Activated CD4-positive, alpha-beta T cell treated with anti-CD3 and anti-CD28 coated beads for 4 hours (primary cell): ENCODE measurements at places on chromosomes 5 and 9.

GRCh38 chr5:72288924-72289323, 31.1 kb downstream of the MRPS27 start:
- no peak for DNase-seq

DNA sequence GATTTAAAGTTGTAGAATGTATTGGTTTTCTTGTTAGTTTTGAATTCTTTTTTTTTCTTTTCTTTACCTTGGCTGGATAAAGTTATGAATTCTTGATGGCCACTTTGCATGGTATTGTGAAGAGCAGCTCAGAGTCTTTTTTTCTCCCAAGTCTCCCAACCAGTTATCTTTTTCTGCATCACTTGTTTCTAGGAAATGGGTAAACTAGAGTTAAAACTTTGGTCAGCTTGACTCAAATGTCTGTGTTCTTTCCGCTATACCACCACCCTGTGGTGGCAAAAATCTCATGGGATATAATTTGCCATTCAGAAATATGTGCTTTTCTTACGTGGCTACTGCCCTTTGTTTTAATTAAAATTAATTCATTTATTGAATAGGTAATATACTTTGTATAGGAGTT, 113.2 kb downstream of the UNC13B start:
- DNase-seq = no peak

DNA sequence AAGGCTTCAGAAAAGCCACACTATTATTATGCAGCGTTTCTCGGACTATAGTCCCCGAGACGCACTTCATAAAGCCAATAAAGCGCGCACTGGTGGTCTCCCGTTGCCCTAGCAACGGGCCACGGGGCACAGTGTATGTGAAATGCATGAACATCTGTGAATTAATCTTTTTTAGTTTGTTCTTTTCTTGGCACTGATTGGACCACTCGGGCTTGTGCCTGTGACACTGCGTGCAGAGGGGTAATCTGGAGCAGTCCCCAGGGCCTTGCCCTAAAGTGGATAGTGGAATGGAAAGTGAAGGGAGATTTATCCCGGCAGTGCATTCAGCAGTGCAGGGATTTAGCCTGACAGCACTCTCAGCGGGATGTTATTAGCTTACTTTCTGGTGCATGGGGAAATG, 92.1 kb downstream of the TLE4 start:
- no peak for DNase-seq

GRCh38 chr9:36603006-36603405, 30.3 kb downstream of the MELK start:
- no peak for DNase-seq

GRCh38 chr5:1208743-1209488, 7.5 kb downstream of the SLC6A19 start:
- no peak for DNase-seq

DNA sequence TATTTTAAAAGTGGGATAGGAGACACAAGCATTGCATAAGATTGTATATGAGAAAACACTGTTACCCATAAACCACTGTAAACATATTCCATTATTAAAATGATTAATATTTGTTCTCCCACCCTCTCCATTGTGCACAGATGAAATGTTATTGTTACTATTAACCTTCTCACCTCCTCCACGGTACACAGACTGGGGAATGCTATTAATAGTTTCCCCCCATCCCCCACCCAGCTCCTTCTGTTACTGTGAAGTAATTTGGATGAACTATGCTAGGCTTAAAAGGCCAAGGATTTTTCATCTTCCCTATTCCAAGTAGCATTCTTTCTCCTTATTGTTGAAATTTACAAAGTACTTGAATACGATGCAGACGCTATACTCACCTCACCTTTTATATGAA, 91.4 kb downstream of the JAKMIP2 start:
- no peak for DNase-seq

- no peak for DNase-seq
These were observed 39.7 kb upstream of the HSD17B4 start for GRCh38 chr5:119412279-119413227.

DNA sequence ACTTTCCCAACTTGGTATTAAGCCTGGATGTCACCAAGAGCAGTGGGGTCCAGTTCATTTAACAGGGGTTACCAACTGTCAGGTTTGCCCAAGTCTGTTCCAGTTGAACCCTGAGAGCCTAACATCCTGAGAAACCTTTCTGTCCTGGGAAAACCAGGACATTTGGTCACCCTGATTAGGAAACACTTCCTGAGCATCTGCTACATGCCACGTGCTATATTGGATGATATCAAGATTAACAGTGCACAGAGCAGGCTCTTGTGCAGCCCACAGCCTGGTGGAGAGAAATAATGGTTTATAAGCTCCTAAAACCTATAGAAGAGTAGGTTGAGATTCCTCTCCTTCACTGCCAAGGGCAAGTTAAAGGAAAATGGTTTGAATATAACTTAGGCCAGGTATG, 102.9 kb upstream of the RAD23B start:
- DNase-seq = no peak

GRCh38 chr9:86676396-86676795, 270.9 kb downstream of the GAS1 start:
- DNase-seq = no peak

DNA sequence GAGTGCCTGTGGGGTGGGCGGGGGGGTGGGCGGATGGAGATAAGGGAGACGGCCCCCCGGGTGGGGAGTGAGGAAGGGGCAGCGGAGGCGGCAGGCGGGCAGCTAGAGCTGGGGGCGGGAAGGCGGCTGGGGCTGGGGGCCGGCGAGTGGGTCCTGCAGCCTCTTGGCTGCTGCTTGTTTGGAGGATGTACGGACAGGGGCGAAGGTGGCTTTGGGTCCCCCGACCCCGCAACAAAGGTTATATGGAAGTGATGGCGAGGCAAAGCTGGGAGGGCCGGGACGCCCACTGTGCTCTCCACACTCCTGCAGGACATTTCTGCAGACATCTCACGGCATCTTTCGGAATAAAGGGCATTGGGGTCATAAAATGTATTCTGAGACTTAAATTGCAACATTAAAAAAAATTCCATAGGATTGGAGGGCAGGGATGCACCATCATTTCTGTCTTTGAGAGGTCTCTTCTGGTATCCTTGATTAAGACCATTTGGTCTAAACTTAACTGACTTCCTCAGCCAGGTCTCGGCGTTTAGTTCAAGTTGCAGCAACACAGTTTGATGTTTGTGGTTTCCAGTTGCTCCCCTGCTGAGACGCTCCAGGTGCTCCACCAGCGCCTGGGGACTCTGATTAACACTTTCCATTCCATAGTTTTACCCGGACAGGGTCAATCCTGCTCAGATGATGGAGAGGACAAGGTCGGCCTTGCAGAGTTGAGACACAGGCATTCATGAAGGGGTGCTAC, 101.6 kb upstream of the SSBP2 start:
- no peak for DNase-seq

- no peak for DNase-seq
These were observed 90.1 kb upstream of the DMRT1 start for GRCh38 chr9:751137-752051.

- DNase-seq = no peak
These were observed 347.9 kb upstream of the SEMA6A start for GRCh38 chr5:116922532-116922931.

- no peak for DNase-seq
These were observed 130.9 kb upstream of the SLC30A5 start for GRCh38 chr5:68962757-68963484.

DNA sequence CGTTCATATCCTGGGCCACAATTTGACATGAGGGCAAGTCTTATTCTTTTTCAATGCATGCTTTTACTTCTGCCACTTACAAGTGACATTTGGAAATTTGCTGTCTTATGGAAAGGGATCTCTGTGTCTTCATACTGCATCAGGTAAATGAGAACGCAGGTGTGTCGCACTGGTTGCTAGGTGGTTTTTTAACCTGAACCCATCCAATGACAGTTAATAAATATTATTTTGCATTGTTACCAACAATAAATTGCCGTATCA, 1.1 kb downstream of the ADAMTS16 start:
- no peak for DNase-seq

- no peak for DNase-seq
These were observed 869.4 kb upstream of the CDH6 start for GRCh38 chr5:30324083-30324482.

DNA sequence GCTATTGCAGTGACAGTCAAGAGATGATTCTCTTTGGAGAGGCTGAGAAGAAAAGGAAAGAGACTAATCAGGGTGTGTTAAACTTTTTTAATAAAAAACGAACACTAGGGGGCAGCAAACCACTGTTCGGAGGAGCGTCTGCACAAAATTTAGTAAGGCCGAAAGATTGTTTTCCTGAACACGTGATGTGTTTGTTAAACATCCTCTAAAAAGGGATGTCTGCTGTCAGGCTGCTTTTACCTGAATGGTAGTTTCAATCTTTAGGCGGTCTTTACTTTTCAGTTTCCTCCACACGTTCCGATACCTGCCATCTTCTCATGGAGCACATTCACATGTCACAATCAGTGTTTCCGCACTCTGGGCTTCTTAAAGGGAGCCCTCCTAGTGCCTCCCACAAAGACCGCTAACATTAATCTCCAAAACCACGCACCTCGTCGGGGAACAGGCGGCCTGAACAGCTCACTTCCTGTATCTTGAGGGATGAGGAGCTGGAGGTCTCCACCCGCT, 125.2 kb downstream of the GPBP1 start:
- peak; percentile 51 for DNase-seq
